ENCODE measurements at places on chromosomes 5 and 9.
A peak's percentile ranks its signal among the peaks of the same experiment; 100 is the strongest.

DNA sequence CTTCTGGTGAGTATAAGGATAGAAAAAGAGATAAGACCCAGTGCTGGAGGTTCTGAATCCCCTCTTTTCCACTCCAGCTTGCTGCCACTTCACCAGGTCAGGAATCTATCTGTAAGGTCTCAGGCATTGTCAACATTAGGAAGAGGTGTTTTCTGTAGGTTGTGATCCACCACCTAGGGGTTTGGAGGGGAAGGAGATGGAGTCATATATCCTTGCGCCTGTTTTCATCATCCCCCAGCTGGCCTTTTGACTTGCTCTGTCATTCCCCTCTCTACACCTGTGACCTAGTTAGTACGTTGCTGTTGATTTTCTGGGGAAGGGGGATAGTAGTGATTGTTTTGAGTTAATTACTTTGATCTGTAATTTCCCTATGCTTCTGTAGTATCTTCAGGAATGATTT, 20.5 kb downstream of the SPINK5 start:
- DNase-seq = no peak

- no peak for DNase-seq
Observed at GRCh38 chr9:89563571-89564345, 41.1 kb upstream of the GADD45G start.

DNA sequence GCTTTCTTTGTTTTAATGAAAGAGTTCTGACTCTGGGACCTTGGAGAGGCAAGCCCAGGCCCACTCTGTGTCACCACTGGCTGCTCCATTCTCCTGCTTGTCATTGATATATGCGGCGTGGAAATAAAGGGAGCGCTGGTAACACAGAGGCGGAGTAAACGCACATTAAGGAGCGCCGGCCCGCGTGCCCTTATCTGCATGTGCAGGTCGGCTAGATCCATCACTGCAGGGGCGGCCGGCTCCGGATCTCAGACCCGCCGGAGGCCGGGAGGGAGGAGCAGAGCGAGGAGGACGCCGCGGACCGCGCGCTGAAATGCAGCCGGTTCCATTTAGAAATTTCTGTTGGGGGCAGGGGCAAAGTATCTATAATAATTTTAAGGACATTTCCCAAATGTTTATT, 70.8 kb downstream of the MRPL36 start:
- DNase-seq = no peak

DNA sequence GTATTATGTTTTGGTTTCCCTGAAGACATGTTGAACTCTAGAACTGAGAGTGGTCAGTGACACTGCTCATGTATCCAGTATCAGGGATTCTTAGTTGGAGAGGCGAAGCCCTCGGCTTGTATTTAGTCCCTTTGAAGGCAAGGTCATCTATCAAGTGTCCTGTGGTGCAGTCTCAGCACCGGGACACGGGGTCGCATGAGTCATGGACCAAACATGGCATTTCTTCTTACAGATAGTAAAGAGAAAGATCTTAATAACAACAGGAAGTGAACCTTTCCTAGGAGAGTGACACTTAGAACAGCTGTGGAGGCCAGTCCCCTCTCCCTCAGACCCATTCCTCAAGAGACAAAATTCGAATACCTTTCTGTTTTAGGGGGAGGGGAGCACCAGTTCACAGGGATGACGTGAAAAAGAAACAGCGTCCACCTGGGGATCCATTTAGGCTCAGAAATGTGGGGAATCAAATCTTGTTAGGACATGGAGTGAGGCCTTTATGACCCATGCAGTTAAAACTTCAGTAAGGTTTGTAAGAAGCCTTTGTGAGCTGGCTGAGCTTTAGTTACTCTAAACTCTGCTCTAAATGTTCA, 86.5 kb downstream of the ADGRV1 start:
- DNase-seq = no peak

DNA sequence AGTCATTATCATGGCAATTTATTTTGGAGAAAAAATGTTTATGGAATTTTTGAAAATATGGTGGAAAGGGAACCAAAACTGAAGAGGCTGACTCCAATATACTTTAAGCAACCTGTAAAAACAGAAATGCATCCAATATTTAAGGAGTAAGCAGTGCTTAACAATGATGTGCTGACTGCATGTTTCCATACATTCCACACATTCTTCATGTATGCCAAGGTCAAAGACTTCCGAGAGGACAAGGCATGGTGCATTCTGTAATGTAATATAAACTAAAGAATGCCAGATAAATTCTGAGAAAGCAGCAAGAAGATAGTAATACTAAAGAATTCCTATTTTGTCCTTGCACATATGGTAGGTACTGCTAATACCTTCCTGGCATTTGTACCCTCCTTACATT, 2015.9 kb upstream of the CDH9 start:
- DNase-seq = no peak

GRCh38 chr9:108784998-108785397, 70.8 kb downstream of the ACTL7B start:
- no peak for DNase-seq

DNA sequence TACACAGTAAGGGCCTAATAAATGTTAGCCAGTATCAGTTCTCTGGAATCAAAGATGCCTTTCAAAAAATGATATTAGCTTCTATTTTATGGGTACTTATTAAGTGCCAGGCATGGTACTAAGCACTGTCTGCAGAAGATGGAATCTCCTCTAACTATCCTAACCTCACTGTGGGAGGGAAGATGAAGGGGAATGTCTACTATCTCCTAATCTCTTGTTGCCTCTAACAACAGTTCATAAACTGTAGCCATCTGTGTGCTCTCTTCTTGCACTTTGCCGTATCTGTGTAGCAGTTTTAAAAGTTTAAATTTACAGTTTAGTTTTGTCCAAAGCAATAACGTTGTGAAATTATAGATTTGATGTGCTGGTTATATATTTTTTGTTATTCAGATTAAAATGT, 99.6 kb upstream of the CCDC112 start:
- DNase-seq = no peak

DNA sequence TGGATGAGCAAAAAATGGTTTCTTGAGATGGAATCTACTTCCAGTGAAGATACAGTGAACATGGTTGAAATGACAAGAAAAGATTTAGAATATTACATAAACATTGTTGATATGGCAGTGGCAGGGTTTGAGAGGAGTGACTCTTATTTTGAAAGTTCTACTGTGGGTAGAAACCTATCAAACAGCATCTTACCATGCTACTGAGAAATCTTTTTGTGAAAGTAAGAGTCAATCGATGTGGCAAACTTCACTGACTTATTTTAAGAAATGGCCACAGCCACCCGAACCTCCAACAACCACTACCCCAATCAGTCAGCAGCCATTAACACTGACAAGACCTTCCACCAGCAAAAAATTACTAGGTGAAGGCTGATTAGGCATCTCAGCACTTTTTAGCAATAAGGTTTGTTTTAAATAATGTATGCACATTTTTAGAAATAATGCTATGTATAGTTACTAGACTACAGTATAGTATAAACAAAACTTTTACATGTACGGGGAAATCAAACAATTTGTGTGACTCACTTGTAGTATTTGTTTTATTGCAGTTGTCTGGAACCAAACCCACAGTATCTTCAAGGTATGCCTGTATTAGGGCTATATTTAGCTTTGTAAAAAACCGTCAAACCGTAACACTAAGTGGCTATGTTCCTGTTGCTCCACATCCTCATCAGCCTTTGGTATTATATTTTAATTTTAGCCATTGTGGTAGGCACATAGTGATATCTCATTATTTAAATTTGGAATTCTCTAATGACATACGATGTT, 30.6 kb upstream of the ADAMTS6 start:
- DNase-seq = no peak

DNA sequence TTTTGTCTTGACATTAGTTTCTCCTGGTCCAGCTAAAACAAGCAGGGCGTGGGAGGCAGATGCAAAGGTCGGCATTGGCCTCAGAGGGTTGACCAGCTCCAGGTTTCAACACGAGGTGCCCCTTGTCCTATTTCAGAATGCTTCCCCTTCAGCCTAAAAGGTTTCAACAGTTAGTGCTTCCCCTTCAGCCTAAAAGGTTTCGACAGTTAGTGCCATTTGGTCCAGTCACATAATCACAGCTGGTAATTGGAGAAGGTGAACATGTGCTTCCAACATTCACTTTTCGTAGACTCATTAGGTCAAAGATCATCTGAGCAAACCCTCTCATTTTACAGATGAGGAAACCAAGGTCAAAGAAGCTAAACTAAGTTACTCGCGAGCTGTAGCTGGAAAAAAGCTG, 270.3 kb upstream of the MAP3K1 start:
- no peak for DNase-seq

- no peak for DNase-seq
Observed at GRCh38 chr5:169202969-169203368, 98.0 kb downstream of the SLIT3 start.

- DNase-seq = no peak
Observed at GRCh38 chr5:134005417-134006061, 764 bp upstream of the VDAC1 start.

DNA sequence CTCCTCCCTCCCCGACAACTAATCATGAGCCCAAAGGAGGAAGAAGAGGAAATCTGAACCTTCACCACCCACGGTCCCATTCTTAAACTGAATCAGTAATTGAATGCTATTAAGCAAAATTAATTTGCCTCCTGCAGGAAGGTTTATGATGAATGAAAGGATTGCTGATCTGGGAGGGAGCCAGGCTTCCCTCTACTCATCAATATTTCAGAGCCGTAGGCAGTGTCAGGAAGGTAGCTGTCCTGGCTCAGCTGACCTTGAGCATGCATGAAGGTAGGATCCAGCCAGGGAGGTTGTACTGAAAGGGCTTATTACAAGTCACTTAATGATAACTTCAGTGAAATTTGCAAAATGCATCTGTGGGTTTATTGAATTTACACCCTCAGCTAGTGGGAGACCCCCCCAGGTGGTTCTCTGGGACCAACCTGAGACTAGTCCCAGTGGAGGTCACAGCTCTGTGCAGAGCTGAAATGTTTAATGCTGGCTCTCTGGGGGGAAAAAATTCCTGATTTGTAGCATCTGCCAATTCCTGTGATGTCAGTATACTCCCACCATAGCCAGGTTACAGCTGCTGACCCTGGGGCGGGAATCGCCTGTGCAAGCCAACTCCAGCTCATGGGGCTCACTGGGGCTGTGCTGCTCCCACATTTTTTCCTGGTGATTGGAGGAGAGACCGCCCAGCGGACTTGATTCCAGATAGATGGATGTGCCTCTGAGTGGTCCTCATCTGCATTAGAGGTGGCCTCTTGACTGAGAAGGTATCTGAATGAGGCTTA, 47.9 kb upstream of the NCS1 start:
- no peak for DNase-seq

GRCh38 chr9:14909961-14910805, at the start of gene FREM1:
TSS of gene FREM1 (minus strand) at chr9:14910428. CDS start at chr9:14868977, 41,451 bp downstream.
- DNase-seq = peak; percentile 69

GRCh38 chr5:149561848-149562247, 10.6 kb upstream of the CSNK1A1 start:
- DNase-seq = no peak

GRCh38 chr9:75226403-75227139, 138.3 kb downstream of the OSTF1 start:
- DNase-seq = no peak

- DNase-seq = no peak
Observed at GRCh38 chr5:34930462-34930844, 1.1 kb downstream of the DNAJC21 start.

DNA sequence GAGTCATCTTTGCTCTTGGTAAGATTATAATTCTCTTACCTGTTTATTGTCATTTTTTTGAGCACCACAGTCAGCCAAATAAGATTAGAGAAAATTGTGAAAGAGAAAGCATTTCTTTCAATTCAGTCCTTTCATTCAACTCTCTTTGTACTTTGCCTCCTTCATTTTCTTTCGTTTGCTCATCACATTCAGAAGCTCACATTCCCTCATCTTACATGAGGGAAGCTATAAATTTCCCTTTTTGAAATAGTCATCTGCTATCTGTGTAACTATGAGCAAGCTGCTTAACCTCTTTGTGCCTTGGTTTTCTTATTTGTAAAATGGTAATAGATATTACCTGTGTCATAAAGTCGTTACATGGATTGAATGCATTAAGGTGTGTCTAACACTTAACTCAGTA, 41.4 kb downstream of the PAM start:
- DNase-seq = no peak

GRCh38 chr5:58040044-58040443, 419.8 kb downstream of the PLK2 start:
- DNase-seq = no peak

DNA sequence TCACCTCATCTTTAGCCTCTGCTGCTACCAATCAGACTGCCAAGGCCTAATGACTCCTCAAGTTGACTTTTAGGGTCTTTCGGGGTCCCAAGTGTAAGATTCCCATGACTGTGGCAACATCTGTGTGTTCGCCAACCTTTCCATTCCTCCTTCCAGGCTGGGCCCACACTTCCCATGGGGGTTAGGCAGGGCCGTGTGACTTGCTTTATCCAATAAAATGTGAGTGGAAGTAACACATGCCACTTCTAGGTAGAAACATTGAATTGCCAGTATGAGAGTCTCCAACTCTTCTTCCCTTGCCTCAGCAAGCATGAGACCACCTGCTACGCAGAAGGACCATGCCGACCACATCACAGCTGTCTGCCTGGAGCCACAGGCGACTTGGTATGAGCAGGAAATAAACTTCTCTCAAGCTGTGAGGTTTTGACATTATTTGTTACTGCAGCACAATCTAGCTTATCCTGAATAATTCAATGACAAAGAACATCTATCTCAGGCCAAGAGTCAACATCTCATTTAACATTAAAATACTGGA, 190.4 kb upstream of the IER5L start:
- DNase-seq = no peak

- DNase-seq = no peak
Observed at GRCh38 chr9:33739398-33739797, 56.0 kb upstream of the PRSS3 start.

DNA sequence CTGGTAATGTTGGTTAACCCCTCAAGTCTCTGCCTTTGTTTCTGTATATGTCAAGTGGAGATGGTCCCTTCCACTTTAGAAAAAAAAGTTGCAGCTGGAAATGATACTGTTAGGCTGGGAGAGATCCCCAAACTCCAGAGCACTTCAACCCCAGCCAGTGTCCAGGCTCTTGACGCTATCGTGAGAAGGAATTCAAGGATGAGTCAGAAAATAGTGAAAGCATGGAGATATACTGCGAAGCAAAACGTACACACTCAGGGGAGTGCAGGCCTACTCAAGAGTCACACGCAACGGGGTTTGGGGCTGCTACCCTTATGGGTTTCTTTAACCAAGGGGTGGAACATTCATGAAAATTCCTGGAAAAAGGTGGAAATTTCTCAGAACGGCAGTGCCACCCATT, 24.9 kb downstream of the KCNV2 start:
- no peak for DNase-seq
